Stimulated activated CD4-positive, alpha-beta T cell treated with anti-CD3 and anti-CD28 coated beads, Interleukin-1b, Interleukin-23, amount 100 ng/mL, for 4 hours (primary cell): ENCODE measurements at places on chromosomes 1 and 21.

GRCh38 chr1:34320053-34320669 lies 143.5 kb downstream of the C1orf94 start:
- no peak for DNase-seq

- no peak for DNase-seq
These were observed 30.6 kb upstream of the INSL5 start for GRCh38 chr1:66831529-66832239.

DNA sequence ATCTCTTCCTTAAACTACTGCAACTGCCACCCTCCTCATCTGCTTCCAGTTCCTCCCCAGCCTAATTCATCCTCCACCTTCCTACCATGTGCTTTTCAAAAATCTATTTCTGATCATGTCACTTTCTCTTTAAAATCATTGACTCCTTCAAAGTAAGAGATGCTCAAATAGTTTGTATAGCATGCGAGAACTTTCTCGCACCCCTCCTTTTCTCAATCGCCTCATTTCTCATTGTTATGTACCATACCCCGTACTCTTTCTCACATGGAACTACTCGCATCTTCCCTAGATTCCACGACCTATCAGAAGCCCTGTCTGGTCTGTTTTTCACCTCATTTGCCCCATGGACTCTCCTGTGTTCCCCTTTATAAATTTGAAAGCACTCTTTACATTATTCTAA lies 238.2 kb downstream of the NRIP1 start:
- no peak for DNase-seq

DNA sequence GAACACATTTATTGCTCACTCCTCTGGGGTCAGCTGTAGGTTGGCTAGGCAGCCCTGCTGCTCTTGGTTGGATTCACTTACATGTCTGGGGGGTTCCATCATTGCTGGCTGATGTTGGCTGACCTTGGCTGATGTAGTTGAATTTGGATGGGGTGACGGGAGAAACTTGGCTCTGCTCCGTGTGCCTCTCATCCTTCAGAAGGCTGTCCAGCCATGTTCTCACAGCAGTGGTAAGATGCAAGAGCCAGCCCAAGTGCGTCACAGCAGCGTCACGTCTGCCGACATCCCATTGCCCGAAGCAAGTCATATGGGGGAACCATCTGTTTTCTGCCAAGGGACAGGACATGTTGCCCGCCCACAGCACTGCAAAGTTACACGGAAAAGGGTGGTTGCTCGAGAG lies 613.5 kb downstream of the MATN1 start:
- DNase-seq, result no peak

DNA sequence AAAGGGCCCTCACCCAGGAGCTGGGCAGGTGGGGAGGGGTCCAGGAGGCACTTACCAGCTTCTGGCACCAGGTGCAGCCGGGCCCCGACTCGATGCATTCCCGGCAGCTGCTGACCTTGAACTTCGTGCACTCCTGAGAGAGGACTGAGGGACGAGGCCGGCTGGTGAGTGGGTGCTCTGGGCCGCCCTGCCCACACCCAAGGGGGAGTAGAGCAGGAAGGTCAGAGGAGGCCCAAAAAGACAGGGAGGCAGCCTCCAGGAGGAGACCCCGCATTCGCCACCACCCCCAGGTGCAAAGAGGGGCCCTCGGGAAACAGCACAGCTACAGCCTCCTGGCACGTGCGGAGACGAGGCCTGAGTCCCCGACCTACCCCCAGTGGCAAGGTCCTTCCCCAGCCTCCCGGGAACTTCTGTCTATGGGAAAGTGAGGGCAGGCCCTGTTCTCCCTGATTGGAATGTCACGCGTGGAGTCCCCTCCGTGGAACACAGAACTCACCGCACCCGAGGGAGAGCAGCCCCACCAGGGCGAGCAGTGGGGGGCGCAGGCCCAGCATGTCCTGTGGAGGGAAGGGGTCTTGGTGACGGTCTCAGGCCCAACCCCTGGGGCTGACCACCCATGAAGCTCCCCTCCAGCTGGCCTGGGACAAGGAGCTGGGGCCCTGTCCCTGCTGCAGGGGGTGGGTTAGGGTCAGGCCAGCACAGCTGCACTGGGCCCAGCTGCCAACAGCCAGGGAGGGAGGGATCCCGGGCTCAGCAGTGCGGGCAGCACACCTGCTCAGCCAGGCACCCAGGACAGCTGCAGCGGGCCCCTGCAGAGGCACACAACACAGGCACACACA lies 10.3 kb downstream of the ITGB2 start:
- no peak for DNase-seq

- DNase-seq, result no peak
These were observed 26.3 kb downstream of the PRDX6 start for GRCh38 chr1:173503391-173503790.

DNA sequence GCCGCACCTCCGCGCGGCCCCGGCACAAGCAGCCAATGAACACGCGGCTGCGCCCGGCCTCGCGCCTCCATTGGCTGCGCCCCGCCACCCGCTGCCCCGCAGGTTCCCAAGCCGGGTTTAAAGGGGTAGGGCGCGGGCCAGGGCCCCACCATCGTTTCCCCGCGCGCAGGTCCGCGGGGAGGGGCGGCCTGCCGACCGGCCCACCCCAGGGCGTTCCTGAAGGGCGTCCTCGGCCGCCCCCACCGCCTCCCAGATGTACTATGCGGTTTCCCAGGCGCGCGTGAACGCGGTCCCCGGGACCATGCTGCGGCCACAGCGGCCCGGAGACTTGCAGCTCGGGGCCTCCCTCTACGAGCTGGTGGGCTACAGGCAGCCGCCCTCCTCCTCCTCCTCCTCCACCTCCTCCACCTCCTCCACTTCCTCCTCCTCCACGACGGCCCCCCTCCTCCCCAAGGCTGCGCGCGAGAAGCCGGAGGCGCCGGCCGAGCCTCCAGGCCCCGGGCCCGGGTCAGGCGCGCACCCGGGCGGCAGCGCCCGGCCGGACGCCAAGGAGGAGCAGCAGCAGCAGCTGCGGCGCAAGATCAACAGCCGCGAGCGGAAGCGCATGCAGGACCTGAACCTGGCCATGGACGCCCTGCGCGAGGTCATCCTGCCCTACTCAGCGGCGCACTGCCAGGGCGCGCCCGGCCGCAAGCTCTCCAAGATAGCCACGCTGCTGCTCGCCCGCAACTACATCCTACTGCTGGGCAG lies at the start of gene OLIG1:
Gene OLIG1, plus strand, starts transcription at position 148 of the 750 bp plus-strand sequence. Its CDS starts 106 bp downstream, at position 254.
- DNase-seq, result peak; percentile 50

DNA sequence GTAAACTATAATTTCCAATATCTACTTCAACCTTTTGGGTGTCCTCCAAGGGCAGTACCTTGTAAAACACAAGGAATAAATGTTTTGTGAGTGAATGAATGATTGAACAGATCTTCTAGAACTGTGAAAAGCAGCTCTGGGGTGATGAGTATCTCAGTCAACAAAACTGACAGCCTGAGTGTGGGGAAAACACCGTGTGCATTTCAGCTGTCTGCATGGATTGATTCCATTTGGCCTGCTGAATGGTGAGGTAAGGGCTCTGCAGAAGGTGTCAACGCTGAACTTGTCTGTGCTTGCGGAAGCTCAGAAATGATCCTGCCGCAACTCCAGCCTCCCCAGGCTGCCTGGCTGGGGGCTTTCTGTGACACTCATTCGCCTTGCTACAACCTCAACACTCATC lies 7.4 kb upstream of the AGMAT start:
- DNase-seq, result no peak

DNA sequence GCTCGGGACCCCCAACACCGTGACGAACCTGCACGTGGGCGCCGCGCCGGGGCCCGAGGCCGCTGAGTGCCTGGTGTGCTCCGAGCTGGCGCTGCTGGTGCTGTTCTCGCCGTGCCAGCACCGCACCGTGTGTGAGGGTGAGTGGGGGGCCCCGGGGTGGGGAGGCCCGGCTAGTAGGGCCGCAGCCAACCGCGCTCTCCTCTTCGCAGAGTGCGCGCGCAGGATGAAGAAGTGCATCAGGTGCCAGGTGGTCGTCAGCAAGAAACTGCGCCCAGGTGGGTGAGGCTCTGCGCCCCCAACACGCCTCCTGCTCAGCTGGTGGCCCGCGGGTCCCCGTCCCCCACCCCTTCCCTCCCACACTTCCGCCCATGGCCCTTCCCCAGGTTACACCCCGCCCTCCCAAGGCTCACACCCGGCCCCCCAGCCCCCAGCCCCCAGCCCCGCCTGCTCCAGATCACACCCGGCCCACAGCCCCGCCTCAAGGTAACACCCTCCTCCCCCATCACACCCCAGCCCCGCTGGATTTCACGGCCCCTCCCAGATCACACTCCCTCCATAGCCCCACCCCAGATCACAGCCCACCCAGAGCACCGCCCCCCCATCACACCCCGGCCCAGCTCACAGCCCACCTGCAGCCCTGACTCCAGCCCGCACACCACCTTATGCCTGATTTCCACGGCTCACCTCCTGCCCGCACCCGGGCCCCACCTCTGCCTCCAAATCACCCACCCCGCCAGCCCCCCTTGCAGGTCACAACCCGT lies 2.4 kb upstream of the MMP23B start:
- peak; percentile 69 for DNase-seq

DNA sequence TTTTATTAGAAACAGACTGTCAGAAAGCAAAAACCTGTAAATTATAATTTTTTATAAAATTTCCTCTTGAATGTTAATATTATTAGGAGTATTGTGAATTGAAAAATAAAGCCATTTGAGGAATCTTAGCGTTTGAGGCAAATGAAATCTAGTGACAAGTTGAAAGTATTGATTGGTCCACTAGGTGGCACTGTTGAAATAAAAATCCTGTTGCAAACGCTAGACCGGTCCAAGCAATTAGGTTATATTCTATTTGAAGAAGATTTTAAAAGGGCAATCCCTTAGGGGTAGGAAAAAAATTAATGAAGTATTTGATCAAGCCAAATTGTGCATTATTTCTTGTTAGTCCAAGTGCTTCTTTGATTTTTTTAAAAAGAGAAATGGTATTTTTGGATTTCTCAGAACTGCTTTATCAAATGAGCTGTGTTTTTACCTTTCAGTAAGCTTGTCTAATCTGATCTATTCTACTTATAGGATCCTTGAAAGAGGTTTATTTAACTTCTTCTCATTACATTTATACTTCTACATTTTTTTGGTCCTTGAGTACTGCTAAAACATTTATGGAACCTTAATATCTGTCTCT lies 57.7 kb downstream of the ATG4C start:
- DNase-seq, result peak; percentile 17

DNA sequence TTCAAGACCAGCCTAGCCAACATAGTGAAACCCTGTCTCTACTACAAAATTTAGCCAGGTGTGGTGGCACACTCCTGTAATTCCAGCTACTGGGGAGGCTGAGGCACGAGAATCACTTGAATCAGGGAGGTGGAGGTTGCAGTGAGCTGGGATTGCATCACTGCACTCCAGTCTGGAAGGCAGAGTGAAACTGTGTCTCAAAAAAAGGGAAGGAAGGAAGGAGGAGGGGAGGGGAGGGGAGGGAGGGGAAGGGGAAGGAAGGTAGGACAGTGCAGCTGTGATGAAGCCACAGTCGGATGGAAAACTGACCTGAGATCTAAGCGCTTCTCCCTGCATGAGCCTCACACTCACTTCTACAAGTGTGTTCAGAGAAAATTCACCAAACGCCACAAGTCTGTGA lies 22.0 kb upstream of the FHAD1 start:
- DNase-seq, result no peak

GRCh38 chr1:24762133-24762676 lies 17.0 kb downstream of the CLIC4 start:
- DNase-seq, result no peak

GRCh38 chr1:81592233-81592632 lies 208.5 kb upstream of the ADGRL2 start:
- no peak for DNase-seq

GRCh38 chr1:55480029-55480795 lies 265.0 kb upstream of the USP24 start:
- no peak for DNase-seq

DNA sequence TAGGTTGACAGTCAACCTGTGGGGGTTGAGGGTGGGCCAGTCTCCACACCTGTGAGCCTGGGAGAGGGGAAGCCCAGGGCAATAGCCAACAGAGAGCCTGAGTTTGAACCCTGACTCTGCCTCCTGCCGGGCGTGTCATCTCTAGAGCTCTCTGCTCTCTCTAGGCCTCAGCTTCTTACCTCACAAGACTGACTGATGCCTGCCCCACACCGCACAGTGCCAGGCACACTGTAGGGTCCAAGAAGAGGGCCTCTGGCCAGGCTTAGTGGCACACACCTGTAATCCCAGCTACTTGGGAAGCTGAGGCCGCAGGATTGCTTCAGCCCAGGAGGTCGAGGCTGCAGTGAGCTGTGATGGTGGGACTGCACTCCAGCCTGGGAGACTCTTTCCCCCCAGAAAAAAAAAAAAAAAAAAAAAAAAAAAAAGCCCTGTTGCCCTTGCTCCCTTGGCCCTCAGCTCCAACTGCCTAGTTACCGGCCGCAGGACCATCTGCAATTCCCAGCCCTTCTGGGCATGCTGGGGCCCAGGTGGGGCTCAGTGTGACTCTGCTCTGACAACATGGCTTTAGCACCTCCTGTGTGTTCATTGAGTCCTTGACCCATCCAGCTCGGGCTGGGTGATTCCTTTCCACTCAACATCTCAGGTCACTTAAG lies 25.1 kb downstream of the GRHL3 start:
- DNase-seq, result no peak

DNA sequence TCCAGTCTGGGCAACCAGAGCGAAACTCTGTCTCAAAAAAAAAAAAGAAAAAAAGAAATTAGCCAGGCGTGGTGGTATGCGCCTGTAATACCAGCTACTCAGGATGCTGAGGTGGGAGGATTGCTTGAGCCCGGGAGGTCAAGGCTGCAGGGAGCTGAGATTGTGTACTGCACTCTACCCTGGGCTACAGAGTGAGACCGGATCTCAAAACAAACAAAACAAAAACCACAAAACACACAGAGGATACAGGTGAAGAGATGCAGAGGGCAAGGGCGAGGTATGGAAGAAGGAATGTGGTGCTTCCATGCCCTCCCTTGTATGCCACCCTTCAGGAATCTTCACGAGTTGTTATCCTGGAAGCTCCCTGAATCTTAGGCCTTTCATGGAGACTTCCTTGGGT lies 68.5 kb downstream of the NDUFS5 start:
- DNase-seq, result no peak

GRCh38 chr1:87084244-87084836 lies 169.9 kb downstream of the HS2ST1 start:
- DNase-seq, result no peak

- DNase-seq, result no peak
These were observed 219.5 kb downstream of the TPR start for GRCh38 chr1:186155594-186155993.

DNA sequence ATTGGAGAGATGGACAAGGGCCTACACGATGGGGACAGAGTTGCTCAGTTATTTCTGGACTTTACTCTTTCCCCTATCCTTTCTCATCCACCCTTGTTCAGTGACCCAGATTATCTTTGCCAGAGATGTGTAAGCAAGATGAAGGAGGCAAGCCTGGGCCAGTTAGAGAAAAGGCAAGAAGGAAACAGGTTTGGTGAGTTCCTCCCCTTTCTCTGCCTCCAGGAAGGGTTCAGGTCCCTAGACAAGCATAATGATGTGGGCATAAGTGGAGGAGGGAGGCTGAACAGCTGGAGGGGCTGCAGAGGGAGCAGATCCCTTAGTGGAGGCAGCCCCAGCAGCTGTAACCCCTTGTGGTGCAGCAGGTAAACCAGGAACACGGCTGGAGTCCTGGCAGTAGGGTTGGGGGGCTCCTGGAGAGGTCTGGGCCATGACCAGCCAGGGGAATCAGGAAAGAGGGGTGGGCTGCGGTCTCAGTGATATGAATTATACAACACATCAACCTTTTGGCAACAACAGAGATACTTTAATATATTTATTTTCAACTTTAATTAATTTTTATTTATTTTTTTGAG lies 9.2 kb upstream of the CDC42 start:
- DNase-seq, result no peak
